Thoracic aorta (tissue), 2 donors: ENCODE measurements at places on chromosomes 4 and X.

DNA sequence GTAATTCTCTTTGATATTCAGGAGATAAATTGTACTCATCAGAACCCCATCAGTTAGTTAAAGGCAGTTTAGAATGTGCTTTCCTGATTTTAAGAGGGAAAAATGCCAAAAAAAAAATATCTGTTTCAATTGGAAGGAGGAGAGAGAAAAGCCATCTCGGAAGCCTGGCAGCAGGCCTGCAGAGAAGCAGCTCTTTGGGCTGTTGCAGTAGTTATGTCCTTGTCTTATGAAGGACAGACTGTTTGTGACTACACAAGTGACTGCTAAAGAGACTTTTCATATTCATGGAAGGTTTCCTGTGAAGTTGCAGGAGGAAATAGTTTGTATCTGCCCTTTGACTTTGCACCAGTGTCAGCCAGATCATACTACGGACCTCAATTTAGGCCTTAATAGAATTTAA lies 88.8 kb downstream of the DCLK2 start:
- no peak for DNase-seq

- no peak for DNase-seq
Observed at GRCh38 chrX:45709381-45709780, 508.7 kb upstream of the DIPK2B start.

- DNase-seq = no peak
Observed at GRCh38 chr4:180665994-180666824, 1577.0 kb upstream of the TENM3 start.

GRCh38 chr4:173243321-173243720 lies 74.7 kb downstream of the GALNT7 start:
- DNase-seq = no peak

DNA sequence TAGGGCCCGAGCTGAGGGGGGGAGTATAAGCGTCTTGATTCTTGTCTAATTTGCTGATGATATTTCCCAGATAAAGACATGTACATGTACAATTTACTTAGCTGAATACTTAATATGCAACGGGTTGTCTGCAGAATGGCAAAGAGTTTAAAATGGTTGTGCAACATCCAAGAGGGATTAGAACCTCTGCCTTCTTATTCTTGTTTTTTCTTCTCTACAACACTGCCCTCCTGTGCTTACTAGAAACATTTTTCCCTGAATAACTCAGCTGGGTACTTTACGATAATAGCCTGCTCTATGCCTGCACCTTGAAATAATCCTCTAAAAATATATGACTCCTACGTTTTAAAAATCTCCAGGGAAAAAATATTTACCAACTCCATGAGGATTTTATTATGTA lies 41.8 kb downstream of the INTS12 start:
- no peak for DNase-seq

DNA sequence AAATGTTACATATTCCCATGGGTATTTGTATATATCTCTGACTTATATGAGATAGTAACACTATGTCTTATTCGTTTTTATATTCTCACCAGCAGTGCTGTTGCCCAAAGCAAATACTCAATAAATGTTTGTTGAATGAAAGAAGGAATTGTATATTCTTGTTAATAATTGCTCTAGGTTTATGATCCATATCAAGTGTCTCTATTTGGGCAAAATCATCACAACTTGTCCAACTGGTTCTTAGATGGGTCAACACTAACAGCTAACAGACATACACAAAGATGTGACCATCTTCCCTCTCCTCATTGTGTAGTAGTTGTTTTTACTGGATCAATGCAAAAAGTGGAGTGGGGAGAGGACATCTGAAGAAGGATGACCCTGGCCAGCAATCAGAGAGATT lies 6.6 kb upstream of the APLN start:
- no peak for DNase-seq

GRCh38 chr4:74608151-74608949 lies 163.4 kb downstream of the AREG start:
- DNase-seq = no peak

- no peak for DNase-seq
Observed at GRCh38 chr4:110915301-110915700, 292.4 kb upstream of the PITX2 start.

GRCh38 chr4:174517502-174518445 lies 4.5 kb downstream of the HPGD start:
- DNase-seq = no peak

- DNase-seq = no peak
Observed at GRCh38 chrX:129665916-129666644, 11.3 kb upstream of the APLN start.

- no peak for DNase-seq
Observed at GRCh38 chr4:24514808-24515207, 69.5 kb downstream of the DHX15 start.

DNA sequence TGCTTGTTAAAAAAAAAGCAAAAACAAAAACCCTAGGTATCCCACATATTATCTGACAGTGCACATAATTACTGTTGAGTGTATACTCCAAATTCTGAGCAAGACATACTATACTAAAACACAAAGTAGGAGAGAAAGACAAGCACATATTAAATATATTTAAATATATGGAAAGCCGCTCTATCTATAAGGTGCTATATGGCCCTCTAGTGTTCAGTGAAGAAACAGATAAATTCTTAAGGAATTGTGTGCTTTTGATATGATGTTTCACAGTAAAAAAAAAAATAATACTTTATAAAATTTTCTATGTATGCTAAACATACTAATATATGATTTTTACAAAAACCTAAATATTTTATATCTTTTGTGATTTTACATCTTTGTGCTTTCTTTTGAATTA lies 137.8 kb downstream of the FBXW7 start:
- DNase-seq = no peak

- no peak for DNase-seq
Observed at GRCh38 chr4:10740891-10741620, 56.5 kb upstream of the CLNK start.

DNA sequence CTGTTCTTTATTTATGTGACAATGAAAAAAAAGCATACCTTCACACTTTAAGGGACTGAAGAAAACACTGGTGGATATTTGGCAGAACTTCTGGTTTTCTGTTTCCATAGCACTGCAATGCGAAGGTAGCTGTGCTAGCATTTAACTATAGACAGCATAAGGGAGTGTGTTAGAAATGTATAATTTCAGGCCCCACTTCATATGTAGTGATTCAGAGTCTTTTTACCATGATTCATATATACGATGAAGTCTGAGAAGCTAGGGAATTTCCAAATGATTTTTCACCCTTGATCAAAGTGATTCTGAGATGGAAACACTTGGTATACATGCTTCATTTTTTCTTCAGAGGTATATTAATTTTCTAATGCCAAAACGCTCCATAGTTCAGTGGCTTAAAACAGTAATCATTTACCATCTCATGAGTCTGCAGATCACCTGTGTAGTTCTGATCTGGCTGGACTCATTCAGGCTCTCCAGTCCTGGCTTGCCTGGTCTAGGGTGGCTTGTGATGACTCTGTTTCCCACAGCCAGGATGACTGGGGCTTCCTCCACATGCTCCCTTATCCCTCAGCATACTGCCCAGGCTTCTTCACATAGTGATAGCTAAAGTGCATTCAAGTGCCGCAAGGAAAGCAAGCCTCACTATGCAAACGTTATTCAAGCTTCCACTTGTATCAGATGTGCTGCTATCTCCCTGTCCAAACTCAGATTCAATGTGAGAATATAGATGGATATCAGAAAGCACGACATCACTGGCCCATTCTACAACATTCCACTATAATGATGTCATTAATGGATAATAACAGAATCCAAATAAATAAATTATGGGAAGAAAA lies 790.1 kb downstream of the TECRL start:
- DNase-seq = no peak

DNA sequence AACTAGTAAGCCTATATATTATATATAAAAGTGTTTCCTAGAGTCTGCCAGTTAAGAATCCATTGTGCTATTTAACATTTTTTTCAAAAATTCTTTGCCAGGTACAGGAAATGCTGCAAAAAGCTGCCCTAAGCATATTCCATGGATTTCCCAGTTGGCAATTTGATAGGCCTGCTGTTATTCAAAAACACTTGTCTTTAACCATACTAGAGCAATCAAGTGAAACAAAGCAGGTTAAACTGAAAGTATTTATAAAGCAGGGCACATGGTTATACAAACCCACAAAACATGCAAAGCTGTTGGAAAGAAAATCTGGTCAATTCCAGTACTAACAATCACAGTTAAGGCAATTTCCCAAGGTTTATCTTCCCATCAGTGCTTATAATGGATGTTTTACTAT lies 159.9 kb downstream of the UNC5C start:
- DNase-seq = no peak

DNA sequence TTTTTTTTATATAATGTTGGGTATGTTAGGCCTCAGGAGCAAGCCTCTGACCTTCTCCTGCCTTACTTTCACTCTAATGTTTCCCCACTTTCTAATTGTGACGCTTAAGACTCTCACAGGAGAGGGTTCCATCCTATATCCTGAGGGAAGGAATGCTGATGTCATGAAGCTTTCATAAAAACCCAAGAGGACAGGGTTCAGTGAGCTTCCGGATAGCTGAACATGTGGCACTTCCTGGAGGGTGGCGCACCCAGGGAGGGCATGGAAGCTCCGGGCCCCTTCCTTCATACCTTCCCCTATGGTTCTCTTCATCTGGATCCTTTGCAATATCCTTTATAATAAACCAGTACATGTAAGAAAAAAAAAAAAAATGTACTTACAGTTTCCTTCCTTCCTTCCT lies 48.0 kb upstream of the TMPRSS11E start:
- DNase-seq = no peak
